ENCODE measurements at places on chromosomes 6 and 20.

DNA sequence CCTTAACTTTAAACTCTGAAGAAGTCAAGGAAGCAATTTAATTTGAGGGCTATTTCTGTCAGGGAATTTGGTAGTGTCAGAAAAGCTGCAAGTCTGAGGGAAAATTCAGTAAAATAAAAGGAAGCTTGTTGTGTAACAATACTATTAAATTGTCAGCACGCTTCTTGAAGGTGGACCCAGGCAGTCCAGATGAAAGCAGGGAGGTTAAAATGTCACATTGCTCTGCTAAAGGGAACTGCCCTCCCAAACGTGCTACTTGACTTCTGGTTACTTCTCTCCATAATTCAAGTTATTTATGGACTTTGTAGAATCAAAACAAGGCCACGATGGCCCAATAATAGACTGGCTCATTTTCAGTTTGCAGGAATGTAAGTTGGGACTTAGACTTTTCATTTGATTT, 28.2 kb upstream of the ARMC2 start:
- DNase-seq, result no peak

- no peak for DNase-seq
Observed at GRCh38 chr20:57660922-57661745, 40.9 kb upstream of the ZBP1 start.

GRCh38 chr6:52065621-52066020, 21.8 kb downstream of the PKHD1 start:
- DNase-seq, result no peak

DNA sequence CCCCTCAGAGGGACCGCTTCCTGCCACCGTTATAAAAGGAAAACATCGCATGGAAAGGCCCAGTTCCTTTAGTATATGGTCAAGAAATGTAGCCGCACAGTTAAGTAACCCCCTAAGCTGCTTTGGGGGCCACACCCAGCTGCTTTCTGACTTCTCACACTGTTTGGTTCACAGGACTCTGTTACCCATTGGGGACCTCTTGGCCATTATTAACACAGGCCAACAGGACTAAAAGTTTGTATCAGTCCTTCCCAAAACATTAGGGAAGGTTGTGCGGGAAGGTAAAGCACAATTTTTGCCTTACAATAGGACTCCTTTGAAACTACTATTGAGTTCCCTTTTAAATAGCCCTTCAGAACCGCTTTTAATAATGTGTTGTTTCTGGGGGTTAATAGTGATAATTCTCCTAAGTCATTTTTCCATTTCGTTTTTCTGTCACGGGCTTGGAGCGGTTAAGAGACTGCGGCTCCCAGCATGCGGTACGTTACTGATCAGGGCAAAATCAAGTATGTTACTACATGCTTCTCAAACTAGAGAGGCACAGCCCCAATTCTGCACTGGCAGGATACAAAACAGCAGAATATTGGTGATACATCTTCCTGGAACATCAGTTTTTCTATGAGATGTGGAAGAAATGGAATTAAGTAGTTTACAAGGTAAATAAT, 668 bp upstream of the RPP40 start:
- DNase-seq, result no peak

DNA sequence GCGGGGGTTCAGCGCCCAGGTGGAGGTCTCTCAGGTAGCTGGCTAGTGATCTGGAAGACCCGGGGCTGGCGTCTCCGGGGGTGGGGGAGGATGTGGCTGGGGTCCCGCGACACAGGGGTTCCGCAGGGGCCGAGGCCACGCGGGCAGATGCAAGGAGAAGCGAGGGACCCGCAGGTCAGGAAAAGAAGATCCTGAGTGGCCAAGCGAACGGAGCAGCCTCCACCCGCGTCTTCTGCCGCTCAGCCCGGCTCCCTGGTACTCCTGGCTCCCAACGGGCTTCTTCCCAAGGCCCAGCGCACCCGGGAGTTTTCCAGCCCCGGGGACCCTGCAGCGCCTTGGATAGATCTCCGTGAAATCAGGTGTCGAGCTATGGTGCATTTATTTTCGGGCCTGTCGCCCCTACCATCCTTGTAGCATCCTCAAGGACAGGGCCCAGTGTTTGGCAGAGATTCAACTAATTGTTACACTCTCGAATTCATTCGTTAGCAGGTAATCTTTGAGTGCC, 682 bp upstream of the CHD6 start:
- DNase-seq, result no peak

DNA sequence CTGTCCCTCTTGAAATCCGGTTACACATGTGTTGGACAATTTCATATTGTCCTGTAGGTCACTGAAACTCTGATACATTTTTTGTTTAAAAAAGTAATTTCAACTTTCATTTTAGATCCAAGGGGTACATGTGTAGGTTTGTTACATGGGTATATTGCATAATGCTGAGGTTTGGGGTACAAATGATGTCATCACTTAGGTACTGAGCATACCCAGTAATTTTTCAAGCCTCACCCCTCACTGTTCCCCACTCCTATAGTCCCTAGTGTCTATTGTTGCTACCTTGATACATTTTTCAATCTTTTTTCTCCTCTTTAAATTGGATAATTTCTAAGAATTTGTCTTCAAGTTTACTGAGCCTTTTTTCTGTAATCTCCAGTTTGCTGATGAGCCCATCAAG, 483.0 kb downstream of the DHX35 start:
- no peak for DNase-seq

- DNase-seq, result no peak
Observed at GRCh38 chr6:31266567-31267360, 5.1 kb downstream of the HLA-C start.

- peak; percentile 42 for DNase-seq
Observed at GRCh38 chr6:72616406-72617015, 5.4 kb upstream of the KCNQ5 start.

DNA sequence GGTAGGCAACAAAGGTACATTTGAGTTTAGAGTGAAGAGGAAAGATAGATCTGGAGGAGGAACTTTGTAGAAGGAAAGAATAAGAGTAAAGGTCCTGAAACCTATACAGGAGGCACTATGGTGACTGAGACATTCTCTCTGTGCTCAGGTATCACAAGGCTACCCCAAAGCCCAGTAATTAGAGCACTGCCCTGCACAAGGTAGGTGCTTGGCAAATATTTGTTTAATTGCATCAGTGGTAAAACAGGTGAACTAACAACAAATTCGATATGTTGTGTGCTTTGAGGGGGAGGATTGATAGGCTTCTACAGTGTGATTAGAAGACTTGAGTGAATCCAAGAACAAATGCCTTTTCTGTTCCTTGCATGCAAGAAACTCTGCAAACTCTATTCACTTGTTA, 6.8 kb upstream of the TSHZ2 start:
- DNase-seq, result no peak

- DNase-seq, result peak; percentile 83
Observed at GRCh38 chr6:39821742-39822532, 29.8 kb downstream of the DAAM2 start.

DNA sequence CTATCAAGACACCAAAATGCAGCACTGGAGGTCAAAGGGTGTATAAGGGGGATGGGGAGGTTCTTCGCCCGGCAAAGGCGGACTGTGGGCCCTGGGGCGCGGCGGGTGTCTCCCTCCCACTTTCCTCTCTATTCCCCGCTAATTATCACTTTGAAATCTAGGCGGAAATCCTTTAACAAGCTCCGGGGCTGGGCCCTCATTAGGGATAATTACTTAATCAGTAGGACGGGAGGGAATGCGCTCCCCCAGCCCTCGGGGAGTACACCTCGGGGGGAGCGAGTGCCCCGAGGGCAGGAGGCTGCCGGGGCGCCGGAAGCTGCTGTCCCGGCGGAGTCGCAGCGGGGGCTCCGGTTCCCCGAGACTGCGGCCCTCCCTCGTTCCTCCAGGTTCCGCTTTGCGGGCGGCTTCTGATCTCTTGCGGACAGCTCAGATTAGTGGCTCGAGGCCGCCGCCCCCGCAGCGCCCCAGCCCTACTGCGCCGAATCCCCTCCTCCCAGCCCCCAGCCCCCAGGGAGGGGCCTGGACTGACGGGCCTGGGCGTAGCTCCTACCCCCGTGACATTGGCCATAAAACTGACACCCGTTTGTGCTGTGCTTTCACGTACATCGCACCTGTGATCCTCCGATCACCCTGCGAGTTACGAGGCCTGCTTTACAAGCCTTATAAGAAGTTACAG, 14.7 kb downstream of the MUCL3 start:
- no peak for DNase-seq

DNA sequence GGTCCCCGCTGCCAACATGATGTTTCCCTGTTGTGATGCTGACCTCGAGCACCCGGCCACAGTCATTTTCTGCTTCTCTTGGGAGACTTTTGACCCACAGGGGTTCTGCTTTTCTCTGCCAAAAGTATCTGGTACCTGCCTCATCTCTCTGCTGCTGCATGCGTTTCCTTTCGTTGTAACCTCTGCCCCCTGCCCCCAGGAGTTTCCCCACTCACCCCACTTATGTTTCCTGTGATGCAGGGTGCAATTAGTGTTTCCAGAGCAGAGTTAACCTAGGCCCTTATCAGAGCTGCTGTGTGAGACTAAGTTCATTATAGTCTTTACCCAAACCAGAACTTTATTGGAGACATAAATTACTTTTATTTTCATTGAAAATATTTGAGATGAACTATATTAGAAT, 65.2 kb upstream of the EDN3 start:
- no peak for DNase-seq

- DNase-seq, result no peak
Observed at GRCh38 chr6:85498596-85499258, 48.8 kb downstream of the NT5E start.

Measured in foreskin melanocyte (primary cell).